ENCODE measurements at places on chromosomes 11 and 22. TPM values are rescaled to one million over a fixed set of nuclear protein-coding genes. Genes with fewer than 3 reads are reported as not detected.

Gene DEUP1
- total RNA-seq: not detected

Gene MS4A15
- total RNA-seq: not detected

Gene NXPE2
- 29.1 TPM for total RNA-seq

Gene SLC35C1
- total RNA-seq: 41.6 TPM

Gene HOATZ
- total RNA-seq: not detected

Measured in transverse colon (tissue), 4 donors.